ENCODE measurements at places on chromosomes 12 and 14. TPM values are rescaled to one million over a fixed set of nuclear protein-coding genes. Genes with fewer than 3 reads are reported as not detected.

TM7SF3 gene
- polyA plus RNA-seq, result 82.7 TPM

- DNase-seq, result no peak
Measured at GRCh38 chr14:52686176-52686575, 9.2 kb downstream of the ERO1A start.

GRCh38 chr12:87163122-87163521 is 866.1 kb downstream of the C12orf50 start:
- no peak for DNase-seq

- DNase-seq, result no peak
Measured at GRCh38 chr12:9694241-9694640, 24.7 kb downstream of the CLEC2D start.

DNA sequence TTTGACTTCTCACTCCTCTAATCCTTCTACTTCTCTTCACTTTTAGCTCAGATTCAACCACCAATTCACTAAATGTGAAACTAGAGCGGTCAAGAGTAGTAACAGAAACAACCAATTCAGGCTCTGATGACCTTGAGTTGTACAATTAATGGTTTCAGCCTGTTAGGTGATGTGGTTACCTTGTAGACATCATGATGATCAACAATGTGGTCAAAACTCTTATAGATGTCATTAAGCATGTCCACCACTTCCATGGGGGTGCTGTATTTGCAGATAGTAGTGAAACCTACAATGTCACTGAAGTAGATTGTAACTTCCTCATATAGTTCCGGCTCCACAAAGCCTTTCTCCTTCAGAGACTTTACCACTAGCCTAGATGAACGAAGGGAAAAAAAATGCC is 54.1 kb upstream of the PLBD1 start:
- no peak for DNase-seq

- peak; percentile 45 for DNase-seq
Measured at GRCh38 chr12:130281153-130281799, 56.4 kb upstream of the PIWIL1 start.

DNA sequence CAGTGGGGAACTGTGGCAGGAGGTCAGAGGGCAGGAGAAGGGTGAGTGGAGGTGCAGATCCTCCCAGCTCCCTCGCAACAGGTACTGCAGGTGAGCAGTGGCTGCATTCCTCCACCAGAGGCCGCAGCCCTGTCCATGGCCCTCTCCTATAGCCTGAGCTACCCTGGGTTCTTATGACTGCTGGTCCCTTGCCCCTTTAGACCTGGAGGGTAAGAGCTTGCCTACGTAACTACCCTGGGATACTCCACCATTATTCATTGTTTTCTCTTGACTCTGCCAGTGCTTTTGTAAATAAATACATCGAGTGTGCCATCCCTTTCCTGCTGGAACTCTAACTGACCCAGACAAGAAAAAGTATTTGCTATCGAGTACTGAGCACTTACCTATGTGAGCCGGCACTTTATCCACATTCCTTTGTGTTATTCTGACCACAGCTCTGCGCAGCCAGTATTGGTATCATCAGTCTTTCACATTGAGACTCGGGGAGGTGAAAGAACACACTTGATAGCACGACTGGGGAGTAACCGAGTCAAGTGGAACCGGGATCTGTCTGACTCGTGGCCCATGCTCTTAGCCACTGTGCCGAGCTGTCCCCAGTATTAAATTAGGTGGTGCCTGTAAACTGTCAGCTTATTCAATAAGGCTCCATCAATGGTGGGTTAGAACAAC is 38.5 kb downstream of the LTBP2 start:
- no peak for DNase-seq

GRCh38 chr14:38755036-38755435 is 348.0 kb downstream of the SEC23A start:
- DNase-seq, result no peak

All from renal pelvis (tissue), 12 donors.